HFFc6 (cell line): ENCODE measurements at places on chromosomes 13 and 19.
A peak's percentile ranks its signal among the peaks of the same experiment; 100 is the strongest.

- H3K27ac ChIP-seq: no peak overlapping the region
- DNase-seq: no peak
- no peaks in the 10 kb centered on the region for H3K4me1 ChIP-seq
- H3K36me3 ChIP-seq: no peaks in the 10 kb centered on the region
Observed at GRCh38 chr13:67736646-67737420, 506.7 kb upstream of the PCDH9 start.

GRCh38 chr13:71801165-71801760 lies 65.7 kb downstream of the DACH1 start:
- no peaks in the 10 kb centered on the region for H3K27me3 ChIP-seq
- H3K4me1 ChIP-seq: no peaks in the 10 kb centered on the region
- H3K27ac ChIP-seq: no peak overlapping the region
- H3K4me3 ChIP-seq: no peak overlapping the region

DNA sequence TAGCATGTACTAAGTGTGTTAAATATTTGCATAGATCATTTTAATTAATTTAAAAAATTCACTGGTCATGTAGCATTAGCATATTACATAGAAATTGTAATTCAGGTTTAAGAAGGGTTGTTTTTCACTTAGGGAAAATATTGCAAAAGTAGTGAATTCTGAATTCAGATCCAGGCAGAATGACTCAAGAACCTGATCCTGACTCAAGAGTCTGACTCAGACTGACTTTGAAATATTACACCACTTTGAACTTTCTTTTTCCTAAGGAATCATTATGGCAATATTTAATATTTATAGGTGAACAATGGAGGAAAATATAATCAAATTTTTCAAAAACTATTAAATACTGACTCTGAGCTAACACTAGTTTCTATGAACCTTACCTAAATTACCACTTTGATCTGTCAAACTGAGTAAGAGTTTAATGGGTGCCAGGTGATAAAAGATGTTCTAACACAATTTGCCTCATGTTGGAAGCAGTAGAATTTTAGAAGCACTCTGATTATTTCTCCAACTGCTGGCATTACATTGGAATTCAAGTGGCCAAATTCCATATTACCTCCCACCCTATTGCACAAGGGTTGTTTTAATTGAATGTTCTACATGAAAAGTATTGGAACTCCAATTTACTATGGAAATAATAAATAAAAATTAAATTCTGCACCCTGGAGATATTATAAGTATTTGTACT lies 261.6 kb downstream of the SLITRK1 start:
- no peaks in the 10 kb centered on the region for H3K27me3 ChIP-seq
- no peak overlapping the region for H3K4me3 ChIP-seq
- H3K36me3 ChIP-seq: peaks cover 13% of the 10 kb centered on the region; the same call in 1 of the 2 replicates

- H3K4me1 ChIP-seq: no peaks in the 10 kb centered on the region
- DNase-seq: no peak
- no peak overlapping the region for H3K4me3 ChIP-seq
- H3K27ac ChIP-seq: no peak overlapping the region
Observed at GRCh38 chr13:103203735-103204330, 137.6 kb upstream of the SLC10A2 start.

- H3K27me3 ChIP-seq: no peaks in the 10 kb centered on the region
- H3K4me3 ChIP-seq: no peak overlapping the region
- H3K36me3 ChIP-seq: 0 out of 2 replicates have a peak, but pooled peaks cover 5% of the 10 kb centered on the region
- no peak for DNase-seq
- H3K4me1 ChIP-seq: peaks cover 6% of the 10 kb centered on the region
- H3K27ac ChIP-seq: no peak overlapping the region
Observed at GRCh38 chr19:33441277-33441699, 67.8 kb downstream of the CEBPG start.

GRCh38 chr19:35908973-35909683 lies 1.0 kb upstream of the TYROBP start:
- DNase-seq: no peak
- H3K36me3 ChIP-seq: no peaks in the 10 kb centered on the region
- H3K4me3 ChIP-seq: no peak overlapping the region
- H3K4me1 ChIP-seq: peaks cover 36% of the 10 kb centered on the region

GRCh38 chr19:29485293-29485692 lies 40.5 kb upstream of the VSTM2B start:
- no peak for DNase-seq
- H3K36me3 ChIP-seq: no peaks in the 10 kb centered on the region; the same call in 1 of the 2 replicates
- no peak overlapping the region for H3K4me3 ChIP-seq
- H3K27me3 ChIP-seq: peaks cover 3% of the 10 kb centered on the region; the same call in 1 of the 2 replicates
- no peaks in the 10 kb centered on the region for H3K4me1 ChIP-seq
- no peak overlapping the region for H3K27ac ChIP-seq

DNA sequence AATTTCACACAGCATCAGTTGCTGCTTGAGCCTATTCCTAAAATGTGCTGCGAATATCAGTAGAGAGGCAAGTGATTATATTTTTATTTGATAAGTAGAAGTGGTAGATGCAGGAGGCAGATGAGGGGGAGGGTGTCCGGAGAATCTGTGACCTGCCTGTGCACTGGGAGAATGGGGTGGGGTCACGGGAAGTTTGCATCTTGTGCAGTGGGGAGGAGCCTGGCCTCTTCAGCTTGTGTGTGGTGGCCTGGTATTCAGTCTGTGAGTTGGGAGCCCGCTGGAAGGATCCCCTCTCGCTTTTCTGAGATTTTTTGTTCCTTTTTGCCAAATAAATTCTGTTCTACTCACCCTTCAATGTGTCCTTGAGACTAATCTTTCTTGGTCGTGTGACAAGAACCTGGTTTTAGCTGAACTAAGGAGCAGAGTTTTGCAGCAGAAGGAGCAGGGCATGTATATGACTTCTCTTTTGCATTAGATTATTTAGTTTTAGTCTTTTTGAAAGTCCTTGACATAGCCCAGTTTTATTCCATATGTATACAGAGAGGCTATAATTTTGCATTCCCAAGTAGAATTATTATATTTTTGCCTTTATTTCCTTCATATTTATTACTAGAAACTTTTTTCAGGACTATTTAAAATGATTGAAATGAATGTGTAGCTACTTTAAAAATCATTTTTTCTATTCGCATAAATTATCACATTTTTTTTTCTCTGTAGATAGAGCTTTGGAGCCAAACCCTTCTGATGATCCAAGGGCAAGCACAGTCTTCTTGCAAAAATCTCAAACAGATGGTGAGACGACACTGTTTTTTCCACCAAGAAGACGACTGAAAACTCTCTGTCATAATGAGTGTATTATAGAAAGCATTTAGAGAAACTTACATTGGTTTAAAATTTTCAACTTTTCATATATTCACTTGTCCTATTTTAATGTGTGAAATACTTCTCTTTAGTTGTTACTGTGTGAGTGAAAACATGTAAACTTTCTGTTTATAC lies 1257.2 kb downstream of the UQCRFS1 start:
- DNase-seq: no peak
- H3K27me3 ChIP-seq: no peaks in the 10 kb centered on the region; the same call in 1 of the 2 replicates
- H3K4me1 ChIP-seq: no peaks in the 10 kb centered on the region
- no peak overlapping the region for H3K4me3 ChIP-seq
- H3K27ac ChIP-seq: no peak overlapping the region

DNA sequence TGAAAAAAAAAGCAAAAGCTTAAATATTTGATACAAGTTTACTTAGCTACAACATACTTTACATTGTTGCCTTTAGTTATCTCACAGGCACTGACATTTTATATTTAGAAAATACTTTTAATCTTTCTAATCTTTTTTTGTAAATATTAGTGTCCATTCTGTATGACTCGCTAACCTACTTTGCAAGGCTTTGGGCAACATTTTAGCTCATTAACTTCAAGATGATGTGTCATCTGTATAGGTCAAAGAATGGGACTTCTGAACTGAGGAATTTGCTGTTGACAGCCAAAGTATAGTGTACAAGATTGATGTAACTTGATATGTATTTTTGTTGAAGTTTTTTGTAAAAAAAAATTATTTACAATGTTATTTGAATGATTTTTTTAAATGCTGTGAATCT lies 2.7 kb upstream of the C1QTNF9 start:
- H3K4me3 ChIP-seq: no peak overlapping the region
- peaks cover 23% of the 10 kb centered on the region for H3K4me1 ChIP-seq
- DNase-seq: peak; percentile 60
- no peaks in the 10 kb centered on the region for H3K36me3 ChIP-seq
- H3K27ac ChIP-seq: no peak overlapping the region

DNA sequence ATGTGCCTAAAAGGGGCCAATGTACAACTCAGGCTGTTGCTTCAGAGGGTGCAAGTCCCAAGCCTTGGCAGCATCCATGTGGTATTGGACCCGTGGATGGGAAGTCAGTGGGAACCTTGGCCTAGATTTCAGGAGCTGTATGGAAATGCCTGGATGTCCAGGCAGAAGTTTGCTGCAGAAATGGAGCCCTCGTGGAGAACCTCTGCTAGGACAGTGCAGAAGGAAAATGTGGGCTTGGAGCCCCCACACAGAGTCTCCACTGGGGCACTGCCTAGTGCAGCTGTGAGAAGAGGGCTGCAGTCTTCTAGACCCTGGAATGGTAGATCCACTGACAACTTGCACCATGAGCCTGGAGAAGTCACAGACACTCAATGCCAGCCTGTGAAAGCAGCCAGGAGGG lies 28.5 kb downstream of the GPC5 start:
- H3K36me3 ChIP-seq: no peaks in the 10 kb centered on the region
- H3K4me1 ChIP-seq: no peaks in the 10 kb centered on the region
- no peaks in the 10 kb centered on the region for H3K27me3 ChIP-seq
- no peak overlapping the region for H3K27ac ChIP-seq
- DNase-seq: no peak
- no peak overlapping the region for H3K4me3 ChIP-seq

DNA sequence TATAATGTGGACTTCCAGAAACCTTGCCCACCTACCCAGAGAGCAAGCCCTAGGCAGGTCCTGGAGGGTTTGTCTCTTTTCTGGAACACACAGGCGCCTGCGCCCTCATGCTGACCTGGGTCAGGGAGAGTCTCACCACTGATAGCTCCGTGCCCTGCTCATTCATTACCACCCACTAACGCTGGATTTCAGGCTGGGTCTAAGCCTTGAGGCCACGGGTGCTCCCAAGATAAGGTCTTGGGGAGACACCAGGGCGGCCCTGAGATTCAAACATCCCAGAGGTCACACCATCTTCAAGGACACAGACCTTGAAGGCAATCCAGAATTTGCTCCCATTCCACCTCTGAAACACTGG lies 5.1 kb downstream of the S1PR2 start:
- DNase-seq: no peak
- H3K4me3 ChIP-seq: peak overlapping the region; percentile 83
- no peaks in the 10 kb centered on the region; the same call in 1 of the 2 replicates for H3K27me3 ChIP-seq
- peak overlapping the region; percentile 98 for H3K27ac ChIP-seq
- H3K36me3 ChIP-seq: peaks cover 9% of the 10 kb centered on the region; the same call in 1 of the 2 replicates
- H3K4me1 ChIP-seq: peaks cover 20% of the 10 kb centered on the region

DNA sequence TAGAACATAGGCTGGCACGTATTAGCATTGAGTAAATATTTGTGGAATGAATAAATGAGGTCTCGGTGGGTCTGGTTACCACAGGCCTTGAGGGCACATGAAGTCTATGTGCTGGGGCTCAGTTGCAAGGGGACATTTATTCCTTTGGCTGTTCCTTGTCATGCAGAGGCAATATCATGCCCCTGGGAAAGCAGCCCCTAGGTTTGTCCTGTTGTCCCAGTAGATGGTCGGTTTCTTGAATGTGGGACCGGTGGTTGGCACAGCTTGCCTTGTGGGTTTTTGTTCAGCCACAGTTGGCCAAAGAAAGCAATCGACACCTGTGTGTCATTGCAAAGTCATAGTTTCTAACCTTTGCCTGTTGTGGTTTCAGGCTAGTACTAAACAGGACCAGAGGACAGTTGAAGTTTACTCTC lies 24.7 kb upstream of the GPR183 start:
- H3K4me3 ChIP-seq: no peak overlapping the region
- H3K36me3 ChIP-seq: peaks cover 11% of the 10 kb centered on the region
- H3K4me1 ChIP-seq: peaks cover 11% of the 10 kb centered on the region; the same call in 1 of the 2 replicates
- H3K27ac ChIP-seq: no peak overlapping the region
- DNase-seq: no peak

GRCh38 chr19:47094557-47095475 lies 18.8 kb downstream of the ZC3H4 start:
- H3K36me3 ChIP-seq: peaks cover 13% of the 10 kb centered on the region
- no peak overlapping the region for H3K4me3 ChIP-seq
- H3K27me3 ChIP-seq: no peaks in the 10 kb centered on the region; the same call in none of the 2 replicates
- peak overlapping the region; percentile 58 for H3K27ac ChIP-seq

DNA sequence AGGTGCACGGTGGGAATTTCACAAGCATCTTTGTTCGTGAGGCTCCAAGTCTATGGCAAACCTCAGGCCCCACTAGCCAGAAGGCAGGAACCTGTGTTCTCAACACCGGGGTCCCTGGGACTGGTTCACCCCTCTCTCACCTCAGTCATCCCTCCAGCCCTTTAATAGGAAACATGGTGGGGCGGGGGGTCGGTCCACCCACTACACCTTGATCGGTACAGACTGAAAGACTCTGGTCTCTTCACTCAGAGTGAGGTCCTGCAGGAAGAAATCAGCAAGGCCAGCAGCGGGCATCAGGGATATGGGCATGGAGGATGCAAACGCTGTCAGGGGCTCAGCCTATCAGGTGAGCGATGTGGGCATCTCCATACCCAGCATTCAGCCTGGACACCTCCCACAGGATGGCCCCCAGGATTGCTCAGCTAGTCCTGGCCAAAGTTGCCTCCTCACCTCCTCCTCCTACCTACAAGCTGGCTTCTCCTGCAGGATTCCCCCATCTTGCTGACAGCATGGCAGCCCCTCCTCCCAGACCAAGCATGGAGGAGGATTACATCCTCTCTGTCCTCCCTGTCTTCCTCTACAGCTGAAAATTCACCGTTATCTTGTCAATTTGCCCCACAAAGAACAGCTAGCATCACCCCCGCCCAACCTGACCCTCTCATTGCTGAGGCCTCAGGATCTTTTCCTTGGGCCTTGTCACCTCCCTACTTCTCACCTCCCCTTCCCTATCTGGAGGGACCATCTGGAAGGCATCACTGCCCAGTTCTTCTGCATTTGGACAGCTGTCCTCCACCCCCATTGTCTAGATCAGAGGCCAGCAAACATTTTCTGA lies 37.3 kb upstream of the CD33 start:
- H3K27me3 ChIP-seq: peaks cover 2% of the 10 kb centered on the region; the same call in 1 of the 2 replicates
- H3K4me3 ChIP-seq: no peak overlapping the region
- H3K36me3 ChIP-seq: peaks cover 7% of the 10 kb centered on the region; the same call in 1 of the 2 replicates
- H3K27ac ChIP-seq: no peak overlapping the region
- H3K4me1 ChIP-seq: no peaks in the 10 kb centered on the region
- no peak for DNase-seq

GRCh38 chr13:33855371-33855895 lies 37.5 kb downstream of the RFC3 start:
- no peak overlapping the region for H3K4me3 ChIP-seq
- H3K27ac ChIP-seq: no peak overlapping the region
- H3K36me3 ChIP-seq: no peaks in the 10 kb centered on the region; the same call in 1 of the 2 replicates

DNA sequence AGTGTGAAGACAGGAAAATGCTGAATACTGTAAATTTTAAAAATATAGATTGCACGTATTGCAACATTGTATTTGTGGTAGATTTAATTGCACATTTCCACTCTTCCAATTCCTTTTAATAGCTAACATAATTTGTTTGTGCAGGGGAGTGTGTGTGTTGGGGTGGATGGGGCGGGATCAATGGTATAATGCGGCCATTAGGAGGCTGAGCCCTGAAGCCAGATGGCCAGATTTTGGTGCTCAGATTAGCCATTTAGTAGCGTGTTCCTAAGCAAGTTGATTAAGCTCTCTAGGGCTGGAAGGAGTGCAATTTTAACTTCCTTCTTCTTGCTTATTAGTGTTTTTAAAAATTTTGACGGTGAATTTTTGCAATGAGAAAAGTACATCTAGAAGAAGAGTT lies 5.8 kb downstream of the OXGR1 start:
- H3K36me3 ChIP-seq: no peaks in the 10 kb centered on the region
- H3K4me1 ChIP-seq: no peaks in the 10 kb centered on the region; the same call in 1 of the 2 replicates
- H3K27me3 ChIP-seq: peaks cover 3% of the 10 kb centered on the region; the same call in 1 of the 2 replicates
- no peak for DNase-seq
